ENCODE measurements at places on chromosomes 1 and 21.

- DNase-seq, result no peak
These were observed 15.7 kb upstream of the LMNA start for GRCh38 chr1:156098784-156099183.

DNA sequence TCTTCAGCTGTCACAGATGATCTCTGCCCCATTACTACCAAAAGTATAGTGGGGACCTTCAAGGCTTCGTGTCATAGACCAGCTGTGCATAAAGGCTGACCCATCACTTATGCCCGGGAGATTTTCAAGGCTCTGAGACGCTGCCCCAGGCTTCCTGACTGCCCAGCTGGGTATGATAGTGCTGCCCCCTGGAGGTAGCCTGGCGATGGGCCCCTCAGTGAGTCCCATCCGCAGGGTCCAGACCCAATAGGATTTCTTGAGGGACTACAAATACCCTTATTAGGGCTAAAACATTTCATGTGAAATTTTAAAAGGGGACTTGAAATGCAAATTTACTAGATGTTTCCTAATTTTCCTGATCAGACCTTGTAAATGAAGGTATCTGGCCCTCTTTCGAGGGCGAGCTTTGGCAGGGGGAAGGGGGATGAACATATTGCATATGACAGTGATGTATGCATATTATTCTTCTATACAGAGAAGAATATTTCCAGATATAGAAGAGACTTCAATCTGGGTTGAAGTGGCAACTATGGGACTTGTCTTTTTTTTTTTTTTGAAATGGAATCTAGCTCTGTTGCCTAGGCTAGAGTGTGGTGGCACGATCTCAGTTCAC is 11.7 kb upstream of the FCMR start:
- no peak for DNase-seq

DNA sequence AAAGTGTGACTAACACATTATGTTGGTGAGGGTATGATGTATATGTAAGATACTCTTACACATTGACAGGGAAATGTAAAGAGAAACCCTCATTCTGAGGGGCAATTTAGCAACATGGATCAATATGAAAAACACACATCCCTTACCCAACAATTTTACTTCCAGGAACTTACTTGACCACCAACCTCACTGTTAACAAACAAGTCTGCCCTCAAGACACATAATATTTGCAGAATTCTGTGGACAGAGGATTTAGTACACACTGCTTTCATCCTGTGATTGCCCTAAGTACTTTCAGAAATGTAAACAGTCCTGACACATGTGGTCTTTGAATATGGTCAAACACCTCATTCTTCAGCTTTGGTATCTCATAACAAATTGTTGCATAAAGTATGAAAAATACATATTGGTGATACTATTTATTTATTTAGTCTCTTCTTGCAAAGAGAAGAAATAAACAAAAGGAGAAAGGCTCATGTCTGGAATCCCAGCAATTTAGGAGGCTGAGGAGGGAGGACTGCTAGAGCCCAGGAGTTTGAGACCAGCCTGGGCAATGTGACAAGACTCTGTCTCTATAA is 6.9 kb downstream of the USP48 start:
- DNase-seq, result no peak

DNA sequence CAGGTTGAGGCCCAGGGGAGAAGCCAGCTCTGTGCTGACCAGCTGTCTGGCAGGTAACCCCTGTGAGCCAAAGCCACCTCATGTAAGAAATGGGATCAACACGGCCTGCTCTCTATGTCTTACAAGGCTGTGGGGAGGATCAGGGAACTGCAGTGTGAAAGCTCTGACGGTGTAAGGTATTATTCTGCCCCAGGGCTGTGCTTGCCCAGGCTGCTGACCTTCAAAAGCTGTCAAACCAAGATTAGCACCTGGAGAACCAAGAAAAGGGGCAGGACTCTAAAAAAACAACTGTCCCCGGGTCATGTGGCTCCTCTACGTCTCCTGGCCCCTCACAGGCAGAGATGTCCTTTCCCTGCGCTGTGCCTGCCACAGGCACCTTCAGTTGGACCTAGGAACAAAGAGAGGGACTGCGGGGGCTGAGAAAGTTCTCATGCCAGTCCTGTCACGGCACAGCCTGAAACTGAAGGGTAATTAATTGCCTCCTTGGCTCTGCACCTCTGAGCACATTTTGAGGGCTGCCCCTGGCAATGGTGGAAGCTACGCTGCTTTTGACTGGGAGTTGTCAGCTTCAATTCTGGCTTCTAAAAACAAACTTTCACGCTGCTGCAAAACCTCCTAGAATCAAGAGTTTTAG is 77.6 kb downstream of the PGBD5 start:
- DNase-seq, result no peak

DNA sequence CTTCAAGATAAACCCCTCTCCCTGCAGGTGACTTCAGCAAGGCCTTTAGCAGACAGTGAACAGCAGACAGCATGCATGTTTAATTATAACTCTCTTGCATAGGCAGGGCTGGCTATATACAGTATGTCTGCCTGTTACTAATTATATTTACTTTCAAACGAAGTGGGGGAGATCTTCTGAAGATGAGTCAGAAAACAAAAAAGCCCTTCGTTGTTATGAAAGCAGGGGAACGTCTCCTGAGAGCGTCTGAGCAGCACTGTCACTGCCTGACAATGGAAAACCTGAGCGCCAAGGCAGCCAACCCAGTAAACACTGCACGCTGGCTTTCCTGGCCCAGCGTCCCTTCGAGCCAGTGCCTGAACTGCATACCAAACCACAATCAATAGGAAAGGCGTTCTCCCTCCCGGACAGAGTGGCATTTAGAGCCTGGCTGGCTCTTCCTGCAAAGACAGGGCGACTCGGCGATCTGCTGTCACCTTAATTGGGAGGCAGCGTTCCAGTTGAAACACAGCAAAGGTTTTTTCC is 54.1 kb downstream of the TOMM20 start:
- DNase-seq, result peak; percentile 79

DNA sequence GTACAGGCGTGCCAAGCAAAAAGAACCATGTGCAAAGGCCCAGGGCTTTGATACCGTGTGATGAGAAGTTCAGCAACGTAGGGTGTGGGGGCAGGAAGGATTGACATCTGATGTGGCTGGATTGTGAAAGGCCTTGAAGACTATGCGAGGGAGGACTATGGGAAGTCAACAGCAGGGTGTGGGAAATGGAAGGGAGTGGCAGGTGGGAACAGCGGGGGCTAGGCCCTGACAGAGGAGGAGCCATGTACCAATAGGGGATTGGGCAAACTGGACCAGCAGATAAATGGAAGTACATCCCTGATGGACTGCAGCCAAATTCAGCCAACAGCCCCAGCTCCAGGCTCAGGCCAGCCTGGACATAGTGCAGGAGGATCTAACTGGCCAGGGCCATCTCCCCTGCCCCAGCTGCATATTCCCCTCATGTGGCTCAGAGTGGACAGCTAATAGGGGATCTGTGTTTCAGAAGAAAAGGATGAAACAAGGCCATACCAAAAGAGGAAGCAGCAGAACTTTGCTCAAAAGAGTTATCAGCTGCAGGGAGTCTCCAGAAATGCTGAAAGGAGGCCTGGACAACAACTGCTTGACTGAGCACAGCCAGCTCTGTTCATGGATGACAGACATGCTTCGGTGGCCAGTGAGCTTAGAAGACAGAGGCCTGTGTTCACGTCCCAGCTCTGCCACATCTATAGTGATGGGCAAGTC is 140.2 kb upstream of the SGIP1 start:
- DNase-seq, result no peak

GRCh38 chr1:167373398-167373797 is 144.9 kb downstream of the CD247 start:
- no peak for DNase-seq

DNA sequence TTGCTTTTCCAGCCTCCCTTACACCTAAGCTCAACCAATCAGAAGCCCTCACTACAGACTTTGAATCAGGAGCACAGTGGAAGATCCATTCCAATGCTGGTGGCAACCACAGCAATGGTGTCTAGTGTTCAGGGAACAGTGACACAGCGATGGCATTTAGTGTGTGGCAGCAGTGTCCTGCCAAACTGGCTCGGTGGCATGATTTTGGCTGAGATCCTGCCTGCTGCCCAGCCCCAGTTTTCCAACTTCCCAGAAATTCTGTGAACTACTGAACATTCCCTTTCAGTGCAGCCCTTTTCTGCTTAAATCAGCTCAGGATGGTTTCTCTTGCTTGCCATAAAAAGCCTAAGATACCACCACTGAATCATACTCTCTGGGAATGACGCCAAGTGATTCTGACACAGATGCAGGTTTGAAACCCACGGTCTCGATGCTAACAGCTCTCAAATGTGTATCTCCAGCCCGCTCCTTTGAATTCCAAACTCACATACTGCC is 8.8 kb downstream of the ASAP3 start:
- DNase-seq, result peak; percentile 86

GRCh38 chr1:107449326-107449725 is 308.5 kb downstream of the NTNG1 start:
- DNase-seq, result no peak

DNA sequence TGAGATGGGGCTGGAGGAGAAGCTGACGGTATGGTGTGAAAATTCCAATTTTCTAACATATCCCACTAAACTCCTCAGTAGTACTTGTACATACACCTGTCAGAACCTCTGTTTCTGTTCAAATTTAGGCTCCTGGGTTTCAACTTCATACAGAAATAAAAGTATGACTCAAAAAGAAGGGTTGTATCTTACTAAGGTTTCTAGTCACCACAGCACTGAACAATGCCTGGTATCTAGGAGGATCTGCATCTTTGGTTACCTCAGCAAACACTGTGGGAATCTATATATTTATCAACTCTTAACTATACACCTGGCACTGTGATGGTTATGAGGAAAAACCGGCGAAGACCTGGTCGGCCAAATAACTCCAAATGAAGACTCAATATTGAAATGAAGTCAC is 13.8 kb downstream of the RBM34 start:
- no peak for DNase-seq

Data from epithelial cell of esophagus (primary cell).